ENCODE measurements at places on chromosomes 1 and 21.

DNA sequence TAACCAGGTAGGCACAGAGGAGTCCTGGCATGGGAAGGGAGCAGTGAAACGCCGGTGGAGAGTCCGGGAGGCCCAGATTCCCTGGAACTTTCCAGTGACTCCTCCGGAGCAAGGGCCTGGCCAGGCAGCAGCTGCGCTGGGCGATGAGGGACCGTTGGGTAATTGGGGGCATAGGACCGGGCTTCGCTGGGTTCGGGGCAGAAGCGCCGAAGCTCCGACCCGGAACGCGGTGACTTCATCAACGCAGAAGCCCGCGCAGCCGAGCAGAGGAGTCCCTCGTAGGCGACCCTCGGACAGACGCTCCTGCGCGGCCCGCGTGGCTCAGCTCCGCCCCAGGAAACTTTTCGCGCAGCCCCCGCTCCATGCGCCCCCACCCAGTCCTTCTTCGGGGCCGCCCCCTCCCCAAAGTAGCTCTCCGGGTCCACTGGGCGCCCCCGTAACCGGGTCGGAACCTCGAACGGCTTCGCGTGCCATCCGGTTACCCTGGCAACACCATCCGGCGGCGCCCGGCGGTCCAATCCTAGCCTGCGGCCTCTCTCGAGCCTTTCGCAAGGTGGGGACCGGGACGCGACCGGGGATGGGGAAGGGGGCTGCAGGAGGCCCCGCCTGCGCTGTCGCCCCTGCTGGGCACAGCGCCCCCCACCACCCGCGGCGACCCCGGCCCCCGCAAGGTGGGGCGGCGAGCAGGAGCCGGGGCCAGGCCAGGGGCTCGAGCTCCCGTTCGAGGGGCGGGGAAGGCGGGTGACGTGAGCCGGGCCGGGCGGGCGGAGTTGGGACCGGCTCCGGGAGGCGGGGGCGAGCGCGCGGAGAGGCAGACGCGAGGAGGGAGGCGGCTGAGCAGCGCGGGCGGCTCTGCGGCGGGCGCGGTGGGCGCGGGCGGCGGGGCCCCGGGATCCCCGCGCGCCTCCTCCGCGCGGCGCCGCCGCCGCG is at the start of gene AJAP1:
AJAP1 (plus strand) TSS at position 814 of the 930 bp plus-strand sequence. CDS start 817 bp downstream, outside the sequence.
- H3K27me3 ChIP-seq = peaks cover 32% of the 10 kb centered on the region
- H3K4me1 ChIP-seq = no peaks in the 10 kb centered on the region
- H3K4me3 ChIP-seq = no peak within 1 kb of the TSS
- H3K27ac ChIP-seq = no peak within 1 kb of the TSS
- DNase-seq = no peak

DNA sequence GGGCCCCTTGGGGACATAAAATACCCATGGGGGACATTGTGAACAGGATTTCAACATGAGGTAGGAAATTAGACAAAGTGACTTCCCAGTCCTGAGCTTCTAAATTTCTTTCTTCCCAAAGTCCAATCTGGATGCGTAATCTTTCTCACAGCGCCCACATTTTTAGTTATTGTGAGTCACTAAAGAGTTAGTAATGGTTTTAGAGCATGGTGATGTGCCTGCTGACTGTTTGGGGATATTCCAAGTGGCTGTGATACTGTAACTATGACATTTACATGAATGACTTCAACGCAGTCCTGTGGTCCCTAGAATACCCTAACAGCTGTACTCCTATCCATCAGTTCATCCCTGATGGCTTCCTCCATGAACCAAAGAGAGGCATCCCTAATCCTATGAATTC is 224.0 kb upstream of the COA6 start:
- no peak overlapping the region for H3K4me3 ChIP-seq
- no peak for DNase-seq
- H3K27ac ChIP-seq = no peak overlapping the region
- no peaks in the 10 kb centered on the region for H3K4me1 ChIP-seq
- no peaks in the 10 kb centered on the region for H3K36me3 ChIP-seq

GRCh38 chr1:26161415-26162219 is 2.7 kb downstream of the FAM110D start:
- no peaks in the 10 kb centered on the region for H3K36me3 ChIP-seq
- H3K27me3 ChIP-seq = peaks cover 12% of the 10 kb centered on the region
- peaks cover 10% of the 10 kb centered on the region for H3K4me1 ChIP-seq
- peak; percentile 35 for DNase-seq
- H3K4me3 ChIP-seq = peak overlapping the region; percentile 29

DNA sequence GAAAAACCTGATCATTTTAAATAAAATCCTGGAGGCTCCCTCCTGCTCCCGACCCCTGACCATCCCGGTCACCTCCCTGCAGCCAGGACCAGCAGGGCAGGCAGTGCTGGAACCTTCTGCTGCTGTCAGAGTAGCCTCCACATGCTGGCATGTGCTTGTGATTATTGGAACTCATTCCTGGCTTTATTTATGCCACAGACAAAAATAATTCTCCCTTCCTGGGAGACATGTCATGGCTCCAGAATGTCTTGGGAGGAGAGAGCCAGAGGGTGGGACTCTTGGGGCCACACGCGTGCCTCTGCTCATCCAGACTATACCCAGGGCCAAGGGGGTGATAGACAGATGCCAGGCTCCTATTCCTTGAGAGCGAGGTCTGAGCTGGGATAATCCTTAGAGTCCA is 183.6 kb upstream of the RAB4A start:
- no peak overlapping the region for H3K27ac ChIP-seq
- H3K36me3 ChIP-seq = no peaks in the 10 kb centered on the region
- H3K4me1 ChIP-seq = no peaks in the 10 kb centered on the region
- DNase-seq = no peak
- H3K4me3 ChIP-seq = no peak overlapping the region
- no peaks in the 10 kb centered on the region for H3K27me3 ChIP-seq

GRCh38 chr21:36692114-36692834 is 6.6 kb upstream of the SIM2 start:
- no peaks in the 10 kb centered on the region for H3K4me1 ChIP-seq
- H3K4me3 ChIP-seq = no peak overlapping the region
- peaks cover 79% of the 10 kb centered on the region for H3K27me3 ChIP-seq
- H3K27ac ChIP-seq = no peak overlapping the region
- no peak for DNase-seq
- H3K36me3 ChIP-seq = no peaks in the 10 kb centered on the region

GRCh38 chr1:17369466-17369865 is 2.5 kb upstream of the PADI6 start:
- H3K27ac ChIP-seq = no peak overlapping the region
- no peaks in the 10 kb centered on the region for H3K36me3 ChIP-seq
- no peaks in the 10 kb centered on the region for H3K27me3 ChIP-seq
- H3K4me3 ChIP-seq = no peak overlapping the region

GRCh38 chr1:44604157-44604955 is 69.9 kb downstream of the TMEM53 start:
- H3K27me3 ChIP-seq = peaks cover 5% of the 10 kb centered on the region
- no peak overlapping the region for H3K27ac ChIP-seq

DNA sequence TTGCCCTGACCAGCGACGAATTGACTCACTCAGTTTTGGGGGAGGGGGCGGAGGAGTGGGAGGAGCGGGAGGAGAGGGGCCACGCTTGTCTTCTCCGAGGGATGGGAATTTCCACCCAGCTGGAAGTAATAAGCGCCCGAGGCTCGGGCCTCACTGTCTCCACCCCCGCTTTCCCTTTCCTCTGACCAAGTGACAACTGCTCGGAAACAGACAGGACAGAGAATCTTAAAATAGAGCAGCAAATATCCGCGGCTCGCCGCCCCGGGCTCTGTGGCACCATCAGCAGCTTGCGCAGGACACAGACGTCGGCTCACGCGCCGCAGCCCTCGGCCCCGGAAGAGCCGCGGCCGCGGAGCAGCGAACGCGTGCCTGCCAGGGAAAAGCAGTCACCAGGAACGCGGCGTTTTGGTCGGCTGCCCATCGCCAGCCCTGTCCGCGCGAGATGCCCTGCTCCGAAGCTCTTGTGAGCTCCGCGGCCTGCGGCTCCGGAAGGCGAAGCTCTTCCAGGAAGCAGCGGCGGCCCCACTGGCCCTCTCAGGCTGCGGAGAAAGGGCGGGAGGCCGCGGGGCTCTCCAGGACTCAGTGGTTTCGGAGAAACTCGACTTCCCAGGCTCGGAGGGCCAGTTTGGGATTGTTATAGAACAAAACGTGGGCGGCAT is 10.7 kb upstream of the RGS16 start:
- peak overlapping the region; percentile 43 for H3K4me3 ChIP-seq
- H3K27me3 ChIP-seq = no peaks in the 10 kb centered on the region
- DNase-seq = peak; percentile 86
- H3K36me3 ChIP-seq = no peaks in the 10 kb centered on the region
- peak overlapping the region; percentile 91 for H3K27ac ChIP-seq

DNA sequence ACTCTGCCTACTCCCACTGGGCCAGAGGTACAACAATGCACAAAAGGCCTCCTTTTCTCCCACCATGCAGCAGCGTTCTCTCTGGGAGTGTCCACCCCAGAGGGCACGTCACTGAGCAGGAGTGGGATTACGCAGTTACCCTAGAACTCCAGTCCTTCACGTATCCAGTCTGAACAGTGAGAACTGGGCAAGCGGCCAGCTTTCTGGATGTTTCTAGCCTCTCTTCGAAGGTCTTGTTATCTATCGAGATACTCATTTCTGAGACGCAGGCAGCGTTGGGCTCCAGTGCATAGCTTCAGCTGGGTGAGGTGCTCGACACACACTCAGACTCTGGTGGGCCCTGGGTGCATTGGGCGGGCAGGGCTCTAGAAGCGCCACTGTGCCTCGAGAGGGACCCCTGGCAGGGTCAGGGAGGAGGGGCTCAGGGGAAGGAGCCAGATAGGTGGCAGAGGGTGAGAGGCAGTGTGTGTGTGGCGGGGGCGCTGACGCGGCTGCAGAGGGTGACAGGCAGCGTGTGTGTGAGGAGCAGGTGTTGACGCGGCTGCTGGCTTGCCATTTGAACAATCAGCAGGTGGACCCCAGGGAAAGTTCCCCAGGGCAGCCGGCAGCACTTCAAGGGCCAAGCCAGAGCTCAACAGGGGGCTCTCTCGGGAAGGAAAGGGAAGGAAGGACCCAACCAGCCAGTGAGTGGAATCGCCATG is 27.9 kb downstream of the PRDM15 start:
- no peaks in the 10 kb centered on the region for H3K27me3 ChIP-seq
- H3K4me3 ChIP-seq = no peak overlapping the region
- no peak overlapping the region for H3K27ac ChIP-seq

GRCh38 chr1:21671915-21672314 is 2.8 kb upstream of the RAP1GAP start:
- no peaks in the 10 kb centered on the region for H3K36me3 ChIP-seq
- peaks cover 42% of the 10 kb centered on the region for H3K4me1 ChIP-seq
- H3K27ac ChIP-seq = peak overlapping the region; percentile 43
- H3K4me3 ChIP-seq = no peak overlapping the region

- H3K4me1 ChIP-seq = peaks cover 12% of the 10 kb centered on the region
- no peak for DNase-seq
- no peaks in the 10 kb centered on the region for H3K36me3 ChIP-seq
- peaks cover 25% of the 10 kb centered on the region for H3K27me3 ChIP-seq
- H3K4me3 ChIP-seq = peak within 1 kb of the TSS; percentile 49
Measured at GRCh38 chr21:37006486-37007291, at the start of gene RIPPLY3. TSS of gene RIPPLY3 (plus strand) at chr21:37006702. CDS start at chr21:37006773, 71 bp downstream.

- no peak overlapping the region for H3K27ac ChIP-seq
- H3K4me1 ChIP-seq = no peaks in the 10 kb centered on the region
- no peaks in the 10 kb centered on the region for H3K27me3 ChIP-seq
- no peaks in the 10 kb centered on the region for H3K36me3 ChIP-seq
- no peak for DNase-seq
- no peak overlapping the region for H3K4me3 ChIP-seq
Measured at GRCh38 chr1:7248549-7249199, 463.4 kb downstream of the CAMTA1 start.

- H3K27ac ChIP-seq = no peak overlapping the region
- H3K4me1 ChIP-seq = no peaks in the 10 kb centered on the region
- H3K36me3 ChIP-seq = peaks cover 50% of the 10 kb centered on the region
- no peak overlapping the region for H3K4me3 ChIP-seq
Measured at GRCh38 chr1:6646499-6647148, 22.0 kb downstream of the THAP3 start.

DNA sequence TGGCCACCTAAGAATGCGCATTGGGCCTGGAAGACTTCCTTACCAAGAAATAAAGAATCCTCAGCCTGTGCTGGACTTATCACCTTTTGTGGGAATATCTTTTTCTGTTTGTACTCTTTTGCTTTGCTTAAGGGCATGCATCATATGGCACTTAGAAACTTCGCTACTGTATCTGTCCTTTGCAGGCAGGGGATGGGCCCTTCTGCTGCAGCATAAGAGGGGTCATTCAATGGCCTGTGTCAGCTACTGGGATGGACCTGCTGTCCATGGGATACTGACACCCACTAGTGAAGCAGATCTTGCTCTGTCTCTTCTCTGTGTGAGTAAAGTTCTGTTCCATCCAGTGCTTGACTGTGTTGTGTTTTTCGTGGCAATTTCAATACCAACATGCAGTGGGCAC is 239.0 kb upstream of the JUN start:
- H3K27me3 ChIP-seq = no peaks in the 10 kb centered on the region
- H3K27ac ChIP-seq = no peak overlapping the region
- DNase-seq = no peak
- peaks cover 27% of the 10 kb centered on the region for H3K4me1 ChIP-seq
- H3K36me3 ChIP-seq = no peaks in the 10 kb centered on the region

DNA sequence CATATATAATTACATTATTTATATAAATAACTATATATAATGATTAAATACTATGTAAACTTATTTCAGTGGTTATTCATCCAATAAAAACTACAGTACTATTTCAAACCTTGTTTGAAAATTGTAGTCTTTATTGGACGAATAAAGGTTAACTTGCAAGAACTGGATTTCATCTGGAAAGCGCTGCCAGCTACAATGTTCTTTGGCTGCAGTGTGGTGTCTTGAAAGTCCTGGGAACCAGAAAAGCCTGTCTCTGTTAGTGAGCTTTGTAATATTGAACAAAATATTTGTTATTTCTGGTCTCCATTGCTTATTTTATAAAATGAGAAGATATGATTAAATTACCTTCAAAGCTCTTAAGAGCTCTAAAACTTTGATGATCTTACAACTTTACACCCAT is 763.6 kb downstream of the ADGRL2 start:
- no peak for DNase-seq
- H3K36me3 ChIP-seq = no peaks in the 10 kb centered on the region
- no peak overlapping the region for H3K27ac ChIP-seq
- peaks cover 12% of the 10 kb centered on the region for H3K4me1 ChIP-seq

- peaks cover 15% of the 10 kb centered on the region for H3K4me1 ChIP-seq
- H3K27me3 ChIP-seq = no peaks in the 10 kb centered on the region
- no peaks in the 10 kb centered on the region for H3K36me3 ChIP-seq
- DNase-seq = no peak
Measured at GRCh38 chr1:205224736-205225135, 3.0 kb upstream of the TMCC2 start.

DNA sequence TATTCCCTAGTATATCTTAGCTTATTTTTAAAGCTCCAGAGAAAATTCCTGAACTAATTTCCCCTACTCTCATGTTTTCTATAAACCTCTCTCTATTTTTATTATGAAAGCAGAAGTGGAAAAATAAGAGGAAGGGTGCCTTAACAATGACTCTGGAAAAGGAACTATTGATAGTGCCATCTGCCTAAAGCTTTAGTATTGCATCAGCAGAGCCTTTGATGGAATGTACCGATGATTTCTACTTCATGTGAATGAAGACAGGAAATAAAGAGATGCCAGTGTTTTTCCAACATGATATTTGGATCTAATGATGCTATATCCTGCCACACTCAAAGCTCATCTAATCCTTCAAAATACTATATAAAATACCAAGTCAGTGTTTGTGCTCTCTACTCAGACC is 35.1 kb downstream of the TNFSF18 start:
- no peaks in the 10 kb centered on the region for H3K4me1 ChIP-seq
- DNase-seq = no peak
- no peaks in the 10 kb centered on the region for H3K27me3 ChIP-seq
- H3K4me3 ChIP-seq = no peak overlapping the region
- no peak overlapping the region for H3K27ac ChIP-seq

- H3K4me3 ChIP-seq = no peak overlapping the region
- no peaks in the 10 kb centered on the region for H3K4me1 ChIP-seq
- DNase-seq = no peak
- H3K27me3 ChIP-seq = peaks cover 29% of the 10 kb centered on the region
Measured at GRCh38 chr1:156388174-156389137, 19.4 kb downstream of the RHBG start.

Measured in adrenal gland (tissue), 19 donors.